Stimulated activated CD8-positive, alpha-beta memory T cell treated with anti-CD3 and anti-CD28 coated beads, Interleukin-2, amount 100 ng/mL, for 48 hours (primary cell): ENCODE measurements at places on chromosomes 1 and 21.
A peak's percentile ranks its signal among the peaks of the same experiment; 100 is the strongest.

DNA sequence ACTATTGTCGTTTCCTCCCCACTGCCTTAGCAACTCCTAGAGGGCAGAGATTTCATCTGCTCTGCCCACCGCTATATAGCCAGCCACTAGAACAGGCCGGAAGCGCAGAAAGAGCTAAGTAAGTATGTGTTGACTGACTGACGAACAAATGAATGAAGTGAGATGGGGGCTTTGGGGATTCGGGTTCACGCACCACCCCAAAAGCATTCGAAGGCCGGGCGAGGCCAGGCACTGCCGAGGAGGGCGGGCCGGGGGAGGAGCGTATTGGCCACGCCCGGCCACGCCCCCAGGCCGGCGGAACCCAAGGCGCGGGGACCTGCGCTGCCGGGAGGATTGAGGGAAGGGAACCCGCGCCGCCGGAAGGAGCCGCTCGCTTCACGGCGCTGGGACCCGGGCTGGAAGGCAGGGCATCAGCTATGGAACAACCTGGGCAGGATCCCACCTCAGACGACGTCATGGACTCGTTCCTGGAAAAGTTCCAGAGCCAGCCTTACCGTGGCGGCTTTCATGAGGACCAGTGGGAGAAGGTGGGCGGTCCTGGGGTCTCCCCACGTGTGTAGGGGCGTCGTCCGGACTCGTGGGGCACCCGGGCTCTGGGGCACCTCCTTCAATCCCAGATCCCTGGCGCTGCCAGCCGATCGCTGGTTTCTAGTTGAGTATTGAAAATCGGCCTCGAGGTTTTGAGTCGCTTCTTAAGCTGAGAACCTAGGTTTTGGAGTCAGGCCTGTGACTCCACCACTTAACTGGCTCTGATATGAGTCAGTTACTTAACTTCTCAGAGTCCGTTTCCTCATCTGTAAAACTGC, at the start of gene TTC4:
TSS of gene TTC4 (plus strand) at position 369 of the 806 bp plus-strand sequence. CDS start at position 417, 48 bp downstream.
- peak; percentile 81 for DNase-seq

- no peak for DNase-seq
Observed at GRCh38 chr1:198696211-198696610, 57.4 kb downstream of the PTPRC start.

- DNase-seq: no peak
Observed at GRCh38 chr1:68594851-68595250, 98.0 kb upstream of the DEPDC1 start.

DNA sequence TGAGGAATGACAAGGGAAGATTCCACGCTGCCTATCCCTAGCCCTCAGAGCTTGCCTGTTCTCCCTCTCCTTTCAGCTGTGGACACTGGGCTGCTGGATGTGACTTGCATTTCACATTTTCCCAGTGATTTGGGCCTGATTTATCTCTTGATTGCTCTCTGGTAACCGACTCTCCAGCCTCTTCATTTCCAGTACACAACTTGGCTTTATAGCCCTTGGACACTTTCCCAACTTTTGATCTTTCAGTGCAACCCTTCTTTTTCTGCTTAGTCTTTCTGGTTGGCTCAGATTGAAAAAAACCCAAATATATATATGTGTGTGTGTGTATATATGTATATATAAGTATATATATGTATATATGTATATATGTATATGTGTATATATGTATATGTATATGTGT, 138.3 kb downstream of the RYR2 start:
- DNase-seq: no peak

DNA sequence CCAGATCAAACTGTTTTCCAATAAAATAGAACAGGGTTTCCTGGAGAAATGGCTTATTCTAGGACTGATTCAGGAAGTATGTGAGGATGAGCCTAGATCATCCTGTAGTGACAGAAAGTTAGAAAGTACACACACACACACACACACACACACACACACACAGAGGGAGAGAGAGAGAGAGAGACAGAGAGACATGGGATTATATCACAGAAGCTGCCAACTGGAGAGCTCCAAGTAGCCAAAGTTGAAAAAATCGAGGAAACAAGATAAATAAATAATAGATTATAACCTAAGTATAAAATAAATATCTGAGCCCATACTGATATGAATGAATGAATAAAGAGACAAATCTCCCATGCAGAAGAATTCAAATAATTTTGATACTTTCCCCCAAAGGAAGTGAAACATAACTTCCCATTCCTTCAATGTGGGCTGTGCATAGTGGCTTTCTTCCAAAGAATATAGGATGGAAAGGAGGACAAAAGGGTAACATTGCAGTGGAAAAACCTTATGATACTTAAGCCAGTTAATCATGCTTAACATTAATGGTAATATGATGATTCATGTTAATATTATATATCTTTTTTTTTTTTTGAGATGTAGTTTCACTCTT, 171.6 kb downstream of the NTPCR start:
- DNase-seq: no peak
